Stimulated activated CD4-positive, alpha-beta T cell treated with anti-CD3 and anti-CD28 coated beads, Interleukin-4, amount 100 ng/mL, for 4 hours (primary cell): ENCODE measurements at places on chromosomes 6 and 20.

DNA sequence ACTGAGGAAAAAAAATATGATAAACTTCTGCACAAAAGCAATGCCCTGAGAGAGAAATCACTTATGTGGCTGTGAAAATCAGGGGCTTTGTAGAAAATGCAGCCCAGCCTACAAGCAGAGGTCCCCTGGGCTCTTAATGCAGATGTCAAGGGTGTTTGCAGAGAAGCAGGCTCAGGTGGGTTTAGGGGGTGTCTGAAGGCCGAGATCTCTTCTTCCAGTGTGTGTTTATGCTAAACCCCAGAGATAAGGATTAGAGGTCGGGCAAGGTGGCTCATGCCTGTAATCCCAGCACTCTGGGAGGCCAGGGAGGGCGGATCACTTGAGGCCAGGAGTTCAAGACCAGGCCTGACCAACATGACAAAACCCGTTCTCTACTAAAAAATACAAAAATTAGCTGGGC, 78.5 kb downstream of the TMEM242 start:
- DNase-seq, result no peak

GRCh38 chr6:159540152-159540551, 152.9 kb downstream of the SOD2 start:
- DNase-seq, result no peak

DNA sequence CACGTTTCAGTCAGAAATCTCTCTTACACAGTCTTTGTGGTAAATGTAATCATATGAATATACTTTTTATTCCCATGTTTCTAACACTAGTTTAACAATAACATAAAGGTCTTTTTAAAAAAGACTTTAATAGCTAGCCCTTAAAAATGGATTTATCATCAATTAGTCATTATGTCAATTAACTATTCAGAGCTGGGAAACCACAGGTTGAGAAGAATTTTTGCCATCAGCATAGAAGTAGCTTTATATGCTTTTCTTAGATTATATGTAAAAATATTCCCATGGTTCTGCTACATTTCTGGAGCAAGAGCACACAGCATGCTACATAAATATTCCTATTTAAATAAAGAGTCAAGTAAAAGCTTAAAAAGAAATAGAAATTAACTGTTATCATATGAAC, 35.5 kb downstream of the ASCC3 start:
- no peak for DNase-seq

- no peak for DNase-seq
Measured at GRCh38 chr6:134830940-134831339, 119.0 kb downstream of the ALDH8A1 start.
